ENCODE measurements at places on chromosomes 3 and 15. TPM values are rescaled to one million over a fixed set of nuclear protein-coding genes. Genes with fewer than 3 reads are reported as not detected.

- DNase-seq, result no peak
Measured at GRCh38 chr15:60546744-60547143, 67.8 kb upstream of the ICE2 start.

GRCh38 chr15:101578443-101578894, 73.7 kb downstream of the TM2D3 start:
- DNase-seq, result no peak

- no peak for DNase-seq
Measured at GRCh38 chr3:124588794-124589193, 141.5 kb upstream of the UMPS start.

The TMEM207 gene
- not detected for polyA plus RNA-seq

- DNase-seq, result no peak
Measured at GRCh38 chr3:152260026-152260425, 8.7 kb upstream of the MBNL1 start.

Measured in BJ (cell line).